ENCODE measurements at places on chromosomes 13 and 19.

- no peak for DNase-seq
These were observed 8.3 kb downstream of the FPR1 start for GRCh38 chr19:51743405-51743804.

DNA sequence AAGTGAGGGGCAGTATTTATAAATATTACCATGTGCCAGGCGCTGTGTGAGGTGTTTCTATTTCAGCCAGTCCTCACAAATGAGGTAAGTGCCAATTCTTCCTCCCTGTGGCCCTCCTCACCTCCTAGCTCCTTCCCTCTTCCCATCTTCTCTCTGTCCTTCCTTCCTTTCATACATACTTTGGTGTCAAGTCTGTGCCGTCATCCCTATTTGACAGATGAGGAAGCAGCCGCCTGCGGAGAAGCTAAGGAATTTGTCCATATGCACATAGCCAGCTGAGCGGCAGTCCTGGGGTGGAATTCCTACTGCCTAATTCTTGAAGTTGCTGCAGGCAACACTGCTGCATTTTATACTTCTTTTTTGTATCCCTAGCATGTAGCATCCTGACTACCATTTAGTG, 150.8 kb downstream of the B3GLCT start:
- DNase-seq = no peak

DNA sequence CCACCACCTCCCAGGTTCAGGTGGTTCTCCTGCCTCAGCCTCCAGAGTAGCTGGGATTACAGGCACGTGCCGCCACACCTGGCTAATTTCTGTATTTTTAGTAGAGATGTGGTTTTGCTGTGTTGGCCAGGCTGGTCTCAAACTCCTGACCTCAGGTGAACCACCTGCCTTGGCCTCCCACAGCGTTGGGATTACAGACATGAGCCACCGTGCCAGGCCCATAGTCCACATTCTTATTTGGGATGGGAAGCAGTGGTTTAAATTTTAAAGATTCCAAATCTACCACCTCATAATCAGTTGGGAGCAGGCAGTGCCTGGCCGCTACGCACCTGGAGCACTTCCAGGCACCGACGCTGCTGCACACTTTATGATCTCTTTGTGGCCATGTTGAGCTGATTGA, 160.6 kb upstream of the SOX1 start:
- DNase-seq = no peak

DNA sequence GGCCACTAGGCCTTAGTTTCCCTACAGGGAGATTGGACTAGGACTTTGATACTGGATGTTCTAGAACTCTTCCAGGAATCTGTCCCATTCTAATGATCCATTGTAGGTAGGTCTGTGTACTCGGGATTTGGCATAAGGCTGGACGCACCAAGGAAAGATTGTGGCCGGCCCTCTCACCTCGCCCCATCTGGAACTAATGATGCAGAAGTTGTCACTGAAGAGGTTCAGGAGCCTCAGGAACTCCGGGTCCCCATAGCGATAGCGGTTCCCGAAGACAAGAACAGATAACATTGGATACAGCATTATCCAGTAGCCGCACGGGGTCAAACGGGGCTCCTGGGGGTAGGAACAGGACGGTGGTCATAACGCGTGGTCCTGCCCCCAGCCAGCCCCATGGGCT, 11.2 kb downstream of the EGLN2 start:
- no peak for DNase-seq

DNA sequence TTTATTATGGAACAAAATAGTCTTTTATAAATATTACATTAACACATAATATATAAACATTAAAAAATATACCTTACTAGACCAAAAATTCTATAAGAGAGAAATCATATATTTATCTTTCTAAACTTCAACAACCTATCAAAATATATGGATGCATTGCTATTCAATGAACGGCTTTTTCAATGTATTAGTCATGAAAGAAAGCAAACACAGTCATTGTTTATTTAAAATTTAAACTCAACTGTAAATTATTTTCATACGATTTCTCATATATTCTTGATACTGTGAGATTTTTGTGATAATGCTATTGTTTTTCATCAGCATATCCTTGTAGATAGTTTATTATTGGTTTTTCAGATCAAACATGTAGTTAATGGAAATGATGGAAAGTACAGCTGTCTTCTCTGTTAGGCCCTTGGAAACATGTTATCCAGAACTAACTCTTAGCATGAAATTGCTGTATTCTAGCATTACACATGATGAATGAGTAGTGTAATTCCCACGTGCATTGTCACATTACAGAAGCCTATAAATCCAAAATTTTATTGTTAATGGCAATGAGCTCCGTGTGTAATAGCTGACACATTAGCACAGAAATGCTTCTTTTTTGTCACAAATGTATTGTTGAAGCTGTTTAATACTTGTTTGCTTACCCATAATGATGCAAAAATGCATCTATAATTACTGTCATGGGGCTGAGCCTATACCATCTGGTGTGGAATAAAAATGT, 1639.9 kb downstream of the SLITRK5 start:
- DNase-seq = no peak

GRCh38 chr19:35797663-35798062, 15.0 kb downstream of the PRODH2 start:
- DNase-seq = no peak

DNA sequence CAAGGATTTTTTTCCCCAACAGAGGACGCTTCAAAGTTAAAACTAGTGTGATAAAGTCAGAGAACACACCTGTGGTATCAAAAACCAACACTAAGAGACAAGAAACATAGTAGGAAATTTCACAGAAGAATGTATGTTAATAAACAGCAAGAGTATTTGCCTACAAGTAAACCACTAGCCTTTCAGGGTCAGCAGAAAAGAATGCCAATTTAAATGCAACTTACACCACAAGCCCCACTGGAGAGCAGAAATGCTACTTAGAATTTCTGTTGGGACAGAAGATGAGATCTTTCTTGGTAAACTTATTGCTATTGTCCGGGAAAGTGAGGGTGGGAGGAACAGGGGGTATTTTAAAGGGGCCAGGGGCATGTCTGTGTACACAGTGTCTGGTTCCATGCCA, 68.6 kb downstream of the STK24 start:
- no peak for DNase-seq

DNA sequence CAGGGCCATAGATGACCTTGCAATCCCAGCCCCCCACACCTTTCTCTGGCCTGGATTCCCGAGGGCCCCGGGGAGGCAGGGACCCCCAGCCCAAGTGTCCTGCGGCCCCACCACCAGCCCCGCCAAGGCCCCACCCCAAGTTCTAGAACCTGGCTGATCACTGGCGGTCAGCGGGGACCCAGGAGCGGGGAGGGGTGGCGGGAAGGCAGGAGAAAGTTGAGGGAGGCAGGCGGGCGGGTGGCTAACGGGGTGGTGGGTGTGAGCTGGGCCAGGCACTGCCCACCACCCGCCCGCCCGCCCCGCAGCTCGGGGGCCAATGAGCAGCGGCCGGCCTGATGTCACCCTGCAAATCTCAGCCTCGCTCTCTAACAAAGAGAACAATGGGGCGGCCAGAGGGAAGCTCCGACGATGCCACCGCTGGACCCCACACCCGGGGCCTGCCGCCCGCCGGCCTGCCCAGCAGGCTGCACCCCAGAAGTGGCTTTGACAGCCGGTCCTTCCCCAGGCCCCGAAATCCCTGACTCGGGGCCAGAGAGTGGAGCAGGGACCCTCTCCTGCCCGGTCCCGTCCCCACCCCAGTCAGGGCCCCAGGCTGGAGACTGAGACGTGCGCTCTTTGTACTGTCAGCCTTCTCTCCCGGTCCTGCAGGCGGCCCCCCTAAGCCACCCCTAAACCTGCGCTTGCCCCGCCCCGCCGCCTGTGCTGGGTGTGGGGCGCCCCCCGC, 1.6 kb downstream of the MEX3D start:
- no peak for DNase-seq

GRCh38 chr13:51539887-51540286, 44.4 kb upstream of the WDFY2 start:
- no peak for DNase-seq

- no peak for DNase-seq
These were observed 567 bp upstream of the CTU1 start for GRCh38 chr19:51108805-51109146.

- no peak for DNase-seq
These were observed 163.5 kb upstream of the TUBA3C start for GRCh38 chr13:19345158-19345557.

- no peak for DNase-seq
These were observed 1.1 kb upstream of the SMIM24 start for GRCh38 chr19:3481241-3482090.

GRCh38 chr13:27194895-27195764, 23.5 kb upstream of the USP12 start:
- DNase-seq = no peak

DNA sequence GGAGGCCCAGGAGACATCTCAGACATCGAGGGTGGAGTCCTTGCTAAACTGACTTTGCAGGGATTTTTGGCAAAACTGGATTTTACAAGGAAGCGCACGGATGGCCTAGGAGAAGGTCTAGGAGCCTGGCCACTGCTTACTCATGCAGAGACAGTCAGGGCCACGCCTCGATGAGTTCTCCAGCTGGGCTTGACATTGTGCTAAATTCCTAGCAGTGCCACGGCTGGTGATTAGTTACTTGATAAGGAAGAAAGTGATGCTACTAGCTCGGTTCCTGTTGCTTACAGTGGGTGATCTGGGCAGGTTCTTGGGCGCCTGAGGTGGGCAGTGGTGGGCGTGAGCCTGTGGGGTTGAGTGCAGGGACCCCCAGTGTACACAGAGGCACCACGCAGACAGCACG, 143.4 kb downstream of the SOX1 start:
- no peak for DNase-seq

DNA sequence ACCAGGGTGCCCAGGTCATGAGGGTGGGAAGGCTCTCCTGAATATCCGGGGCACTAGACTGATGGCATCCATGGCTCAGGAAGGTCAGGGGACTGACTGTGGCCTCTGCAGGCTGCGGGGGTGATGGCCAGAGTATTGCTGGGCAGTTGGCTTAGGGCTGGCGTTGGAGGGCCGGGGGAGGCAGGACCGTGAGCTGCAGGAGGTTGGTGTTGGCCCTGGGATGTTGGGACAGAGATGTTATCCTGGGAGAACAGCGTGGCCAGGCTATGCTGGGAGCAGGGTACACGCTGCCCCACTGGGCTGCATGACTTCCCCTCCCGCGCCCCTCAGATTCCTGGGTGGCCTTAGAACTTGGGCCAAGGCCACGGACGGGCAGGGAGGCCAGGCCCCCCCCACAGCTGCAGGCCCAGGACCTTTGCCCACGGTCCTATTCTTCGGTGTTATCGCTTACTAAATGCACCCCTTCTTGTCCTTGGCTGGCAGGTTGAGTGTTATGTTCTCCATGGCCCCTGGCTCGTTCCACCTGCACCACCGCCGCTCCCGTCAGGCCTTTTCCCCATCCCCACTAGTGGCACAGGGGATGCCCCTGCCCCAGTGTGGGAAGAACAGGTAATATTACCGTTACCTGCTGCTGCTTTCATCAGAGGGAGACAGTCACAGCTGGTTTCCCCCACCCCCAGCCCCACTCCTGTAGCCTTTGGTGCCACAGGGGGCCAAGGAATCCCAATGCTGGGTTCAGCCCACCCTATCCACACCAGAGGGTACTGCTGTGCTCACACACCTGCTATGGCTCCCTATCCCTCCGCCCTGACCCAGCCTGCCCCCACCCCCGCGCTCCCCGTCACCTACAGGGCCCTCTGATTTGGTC, 3.2 kb upstream of the ISYNA1 start:
- DNase-seq = no peak

- no peak for DNase-seq
These were observed 21.8 kb downstream of the MCF2L start for GRCh38 chr13:112990783-112991182.

GRCh38 chr13:45439781-45440462, 21.7 kb upstream of the SLC25A30 start:
- DNase-seq = no peak

DNA sequence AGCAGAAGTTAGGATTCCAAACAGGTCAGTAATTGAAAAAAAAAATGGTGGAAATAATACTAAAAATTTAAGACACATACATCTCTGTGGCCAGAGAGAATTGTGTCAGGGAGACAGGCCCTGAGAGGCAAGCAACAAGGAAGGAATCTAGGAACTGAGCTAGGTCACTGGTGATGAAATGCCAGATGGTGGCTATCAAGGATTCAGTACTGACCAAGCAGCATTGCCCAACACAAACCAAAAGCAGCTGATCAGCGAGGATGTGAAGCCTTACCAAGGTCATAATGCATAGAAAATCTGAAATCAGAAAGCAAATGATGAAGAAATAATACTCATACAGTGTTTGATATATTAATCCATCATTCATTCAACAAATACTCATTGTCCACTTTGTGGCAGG, 905.0 kb downstream of the GPC5 start:
- no peak for DNase-seq

DNA sequence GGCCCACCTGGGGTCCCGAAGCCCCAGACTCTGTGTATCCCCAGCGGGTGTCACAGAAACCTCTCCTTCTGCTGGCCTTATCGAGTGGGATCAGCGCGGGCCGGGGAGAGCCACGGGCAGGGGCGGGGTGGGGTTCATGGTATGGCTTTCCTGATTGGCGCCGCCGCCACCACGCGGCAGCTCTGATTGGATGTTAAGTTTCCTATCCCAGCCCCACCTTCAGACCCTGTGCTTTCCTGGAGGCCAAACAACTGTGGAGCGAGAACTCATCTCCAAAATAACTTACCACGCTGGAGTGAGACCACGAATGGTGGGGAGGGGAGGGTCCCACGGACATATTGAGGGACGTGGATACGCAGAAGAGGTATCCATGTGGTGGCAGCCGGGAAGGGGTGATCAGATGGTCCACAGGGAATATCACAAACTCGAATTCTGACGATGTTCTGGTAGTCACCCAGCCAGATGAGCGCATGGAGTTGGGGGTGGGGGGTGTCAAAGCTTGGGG, 1.0 kb upstream of the ICAM5 start:
- DNase-seq = no peak

- no peak for DNase-seq
These were observed 41.2 kb downstream of the USP12 start for GRCh38 chr13:27130223-27130978.

GRCh38 chr13:95763601-95764000, 86.7 kb downstream of the DNAJC3 start:
- no peak for DNase-seq

GRCh38 chr13:20801707-20802106, 27.9 kb upstream of the EEF1AKMT1 start:
- DNase-seq = no peak

- DNase-seq = no peak
These were observed 12.3 kb upstream of the ISYNA1 start for GRCh38 chr19:18450021-18450930.

- DNase-seq = no peak
These were observed 113.1 kb downstream of the PAN3 start for GRCh38 chr13:28251466-28251865.

DNA sequence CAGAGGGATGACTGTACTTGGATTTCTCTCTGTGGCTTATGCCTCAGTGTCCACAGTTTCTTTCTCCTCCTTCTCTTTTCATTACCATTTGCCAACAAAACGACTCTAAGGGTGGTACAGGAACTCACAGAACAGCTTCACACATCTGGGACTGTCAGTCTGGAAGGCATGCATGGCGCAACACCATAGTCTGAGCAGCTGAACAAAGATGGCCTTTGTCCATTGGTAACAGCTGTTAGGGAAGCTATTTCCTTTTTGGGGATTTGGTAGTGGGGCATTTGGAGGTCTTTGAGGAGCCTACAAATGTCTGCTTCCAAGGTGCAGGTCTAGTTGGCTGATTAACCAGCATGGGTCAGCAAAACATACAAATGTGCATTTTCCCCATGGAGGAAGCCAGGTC, 81.4 kb upstream of the PCDH8 start:
- no peak for DNase-seq

- no peak for DNase-seq
These were observed 18.2 kb upstream of the IGFL1 start for GRCh38 chr19:46211201-46211881.

GRCh38 chr13:40565282-40566148, 100.9 kb downstream of the FOXO1 start:
- DNase-seq = no peak
